ENCODE measurements at places on chromosomes 13 and 19. TPM values are rescaled to one million over a fixed set of nuclear protein-coding genes. Genes with fewer than 3 reads are reported as not detected.

- no peak overlapping the region for H3K27ac ChIP-seq
- H3K4me1 ChIP-seq: no peaks in the 10 kb centered on the region
- no peaks in the 10 kb centered on the region for H3K27me3 ChIP-seq
- no peaks in the 10 kb centered on the region for H3K36me3 ChIP-seq
- H3K4me3 ChIP-seq: no peak overlapping the region
- peak; percentile 47 for DNase-seq
Observed at GRCh38 chr13:51397262-51397941, 55.4 kb downstream of the INTS6 start.

DNA sequence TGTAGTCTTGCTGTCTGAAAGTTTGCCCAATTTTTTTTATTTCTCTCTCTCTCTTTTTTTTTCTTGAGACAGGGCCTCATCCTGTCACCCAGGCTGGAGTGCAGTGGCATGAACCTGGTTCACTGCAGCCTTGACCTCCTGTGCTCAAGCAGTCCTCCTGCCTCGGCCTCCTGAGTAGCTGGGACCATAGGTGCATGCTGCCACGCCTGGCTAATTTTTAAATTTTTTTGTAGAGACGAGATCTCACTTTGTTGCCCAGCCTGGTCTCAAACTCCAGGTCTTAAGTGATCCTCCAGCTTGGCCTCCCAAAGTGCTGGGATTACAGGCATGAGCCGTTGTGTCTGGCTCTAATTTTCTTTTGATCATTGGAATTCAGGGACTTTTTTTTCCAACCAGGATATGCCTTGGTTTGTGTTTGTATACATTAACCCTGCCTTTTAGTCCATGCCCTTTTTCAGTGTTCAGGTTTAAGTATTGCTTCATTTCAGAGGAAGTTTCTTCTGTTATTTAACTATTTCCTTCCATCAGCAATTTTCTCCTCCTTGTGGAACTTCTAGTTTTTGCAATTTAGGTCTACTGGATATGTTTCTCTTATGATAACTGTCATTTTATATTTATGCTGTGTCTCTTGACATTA is 201.4 kb downstream of the PCCA start:
- no peak overlapping the region for H3K4me3 ChIP-seq
- H3K27me3 ChIP-seq: no peaks in the 10 kb centered on the region
- H3K36me3 ChIP-seq: peaks cover 4% of the 10 kb centered on the region
- no peak overlapping the region for H3K27ac ChIP-seq
- no peaks in the 10 kb centered on the region for H3K4me1 ChIP-seq

GRCh38 chr13:44352671-44353070 is 21.0 kb upstream of the SERP2 start:
- H3K27me3 ChIP-seq: no peaks in the 10 kb centered on the region
- DNase-seq: no peak
- no peak overlapping the region for H3K4me3 ChIP-seq
- no peaks in the 10 kb centered on the region for H3K4me1 ChIP-seq

DNA sequence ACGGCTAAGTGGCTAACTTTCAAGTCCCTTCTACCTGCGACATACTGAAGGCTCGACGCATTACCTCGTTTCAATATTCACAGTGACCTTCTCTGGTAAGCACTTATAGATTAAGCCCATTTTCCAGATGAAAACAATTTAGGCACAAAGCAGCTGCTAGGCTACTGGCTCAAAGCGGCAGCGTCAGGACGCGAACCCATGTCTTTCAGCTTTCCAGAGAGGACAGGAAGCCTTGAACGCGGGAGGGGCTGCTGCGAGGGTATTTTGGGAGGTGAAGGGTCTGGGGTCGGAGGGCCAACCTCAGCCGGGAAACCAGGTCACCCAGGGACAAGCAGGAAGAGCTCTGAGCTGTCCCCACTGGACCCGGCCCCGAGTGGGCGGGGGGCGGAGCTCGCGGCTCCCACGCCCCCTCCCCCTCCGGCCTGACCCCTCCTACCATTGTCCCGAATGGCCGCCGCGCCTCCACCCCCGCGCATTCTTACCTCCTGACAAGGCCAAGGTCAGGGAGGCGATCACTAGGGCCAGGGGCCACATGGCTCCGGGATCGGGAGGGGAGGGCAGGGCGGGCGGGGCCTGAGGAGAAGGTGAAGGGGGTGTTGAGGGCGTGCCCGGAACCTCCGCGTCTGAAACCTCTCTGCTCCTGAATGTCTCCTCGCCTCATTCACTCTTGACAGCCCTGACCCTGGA is at the start of gene KLK13:
TSS of gene KLK13 (minus strand) at position 559 of the 687 bp plus-strand sequence. CDS start at position 534, 25 bp downstream.
- no peak within 1 kb of the TSS for H3K27ac ChIP-seq
- peaks cover 21% of the 10 kb centered on the region for H3K27me3 ChIP-seq
- H3K36me3 ChIP-seq: no peaks in the 10 kb centered on the region
- no peaks in the 10 kb centered on the region for H3K4me1 ChIP-seq
- no peak for DNase-seq
- H3K4me3 ChIP-seq: no peak within 1 kb of the TSS

The RGS9BP gene
- 0.49 TPM for total RNA-seq

DNA sequence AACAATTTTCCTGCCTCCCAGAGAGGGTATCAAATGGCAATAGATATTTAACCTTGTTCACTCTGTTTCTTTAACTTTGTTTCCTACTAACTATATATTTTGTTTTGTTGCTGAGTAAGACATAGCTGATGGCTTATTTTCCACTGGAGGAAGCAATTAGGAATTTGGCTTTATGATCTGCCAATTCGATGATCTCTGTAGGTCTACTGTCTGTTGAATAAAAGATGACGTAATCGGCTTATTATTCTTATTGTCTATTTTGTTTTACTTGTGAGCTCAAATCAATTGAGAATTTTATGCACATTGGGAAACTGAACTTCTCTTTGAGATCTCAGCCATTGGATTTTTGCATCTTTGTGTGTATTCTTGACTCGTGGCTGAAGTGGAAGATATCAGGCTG is 862.6 kb downstream of the EFNB2 start:
- no peaks in the 10 kb centered on the region for H3K27me3 ChIP-seq
- H3K36me3 ChIP-seq: no peaks in the 10 kb centered on the region
- H3K27ac ChIP-seq: no peak overlapping the region
- H3K4me1 ChIP-seq: no peaks in the 10 kb centered on the region

The ZNF471 gene
- 7.6 TPM for total RNA-seq

DNA sequence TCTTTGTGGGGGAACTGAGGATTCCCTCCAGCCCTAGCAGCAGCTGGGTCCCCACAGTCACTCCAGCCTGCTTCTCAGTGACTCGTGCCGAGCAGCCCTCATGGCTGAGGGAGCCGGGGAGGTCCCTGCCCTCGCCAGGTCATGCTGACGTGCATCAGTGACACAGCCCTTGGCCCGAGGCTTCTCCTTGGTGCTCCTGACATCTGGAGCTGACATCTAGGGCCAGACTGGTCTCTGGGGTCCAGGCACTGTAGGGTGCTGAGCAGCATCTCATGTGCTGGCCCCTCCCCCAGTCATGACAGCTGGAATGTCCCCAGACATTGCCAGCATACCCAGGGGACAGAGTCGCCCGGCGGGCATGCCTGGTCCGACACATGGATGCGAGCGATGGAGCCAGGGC is 14.4 kb downstream of the COMP start:
- H3K4me3 ChIP-seq: no peak overlapping the region
- DNase-seq: no peak
- no peak overlapping the region for H3K27ac ChIP-seq
- peaks cover 13% of the 10 kb centered on the region for H3K4me1 ChIP-seq
- peaks cover 8% of the 10 kb centered on the region for H3K36me3 ChIP-seq

DNA sequence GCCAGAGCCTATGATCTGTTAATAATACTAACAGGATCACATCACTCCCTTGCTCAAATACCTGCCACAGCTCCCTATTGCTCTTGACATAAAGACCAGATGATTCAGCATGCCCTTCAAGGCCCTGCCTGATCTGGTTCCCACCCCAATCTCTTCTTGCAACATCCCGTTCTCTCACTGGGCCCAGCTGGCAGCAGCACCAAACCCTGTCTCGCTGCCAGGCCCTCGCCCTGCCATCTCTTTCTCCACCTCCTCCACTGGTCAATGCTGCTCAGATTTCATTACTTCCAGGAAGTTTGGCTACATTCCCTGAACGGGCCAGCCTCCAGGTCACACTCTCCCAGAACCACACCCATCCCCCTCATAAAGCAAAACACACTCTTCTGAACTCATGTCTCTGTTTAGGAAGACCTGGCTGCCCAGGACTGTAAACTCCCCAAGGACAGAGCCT is 8.6 kb upstream of the BCAT2 start:
- H3K4me1 ChIP-seq: peaks cover 16% of the 10 kb centered on the region
- DNase-seq: peak; percentile 80
- no peaks in the 10 kb centered on the region for H3K27me3 ChIP-seq
- no peak overlapping the region for H3K4me3 ChIP-seq
- no peak overlapping the region for H3K27ac ChIP-seq

The PRODH2 gene
- not detected for total RNA-seq

DNA sequence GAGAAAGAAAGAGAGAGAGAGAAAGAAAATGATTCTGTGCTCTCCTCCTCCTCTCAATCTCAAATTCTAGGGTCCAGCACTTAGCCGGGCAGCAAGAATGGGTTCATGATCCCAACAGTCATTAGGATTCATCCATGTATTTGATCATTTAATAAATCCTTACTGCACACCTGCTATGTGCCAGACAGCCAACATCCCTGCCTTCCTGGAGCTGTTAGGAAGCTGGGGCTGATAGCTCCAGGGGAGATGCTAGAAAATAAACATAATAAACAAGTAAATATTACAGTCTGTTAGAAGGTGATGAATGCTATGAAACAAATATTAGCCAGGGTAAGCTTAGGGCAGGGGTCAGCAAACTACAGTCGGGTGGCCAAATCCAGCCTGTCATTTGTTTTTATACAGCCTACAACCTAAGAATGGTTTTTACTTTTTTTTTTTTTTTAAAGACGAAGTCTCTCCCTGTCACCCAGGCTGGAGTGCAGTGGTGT is 9.9 kb upstream of the ACP7 start:
- no peaks in the 10 kb centered on the region for H3K36me3 ChIP-seq
- no peak overlapping the region for H3K4me3 ChIP-seq
- no peaks in the 10 kb centered on the region for H3K4me1 ChIP-seq
- peaks cover 5% of the 10 kb centered on the region for H3K27me3 ChIP-seq

GRCh38 chr13:94201022-94201421 is 278.5 kb downstream of the DCT start:
- no peaks in the 10 kb centered on the region for H3K36me3 ChIP-seq
- no peaks in the 10 kb centered on the region for H3K4me1 ChIP-seq
- no peaks in the 10 kb centered on the region for H3K27me3 ChIP-seq
- no peak overlapping the region for H3K27ac ChIP-seq
- DNase-seq: no peak

DNA sequence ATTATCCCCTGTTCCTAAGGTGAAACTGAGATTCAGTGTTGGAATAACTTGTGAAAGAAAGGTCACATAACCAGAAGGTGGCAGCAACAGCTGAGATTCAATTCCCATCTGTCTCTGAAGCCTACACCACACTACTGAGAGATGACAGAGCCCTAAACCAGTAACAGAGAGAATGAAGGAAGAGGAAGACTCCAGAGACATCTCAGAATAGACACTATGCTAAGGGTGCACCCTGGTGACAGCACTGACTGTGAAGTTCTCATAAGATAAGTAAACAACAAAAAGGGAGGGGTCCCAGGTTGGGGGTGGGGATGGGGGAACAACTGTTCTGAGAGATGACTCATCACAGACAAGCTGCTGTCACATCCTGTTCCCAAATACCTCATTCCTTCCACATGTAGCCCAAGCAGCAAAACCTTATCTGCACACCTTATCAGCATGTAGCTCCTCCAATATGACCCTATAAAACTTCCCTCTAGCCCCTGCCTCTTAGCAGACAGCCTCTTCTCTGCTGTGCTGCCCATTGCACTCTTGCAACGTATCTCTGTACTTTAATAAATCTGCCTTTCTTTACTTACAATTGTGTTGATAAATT is 46.5 kb downstream of the UTP14C start:
- H3K27me3 ChIP-seq: no peaks in the 10 kb centered on the region
- H3K36me3 ChIP-seq: no peaks in the 10 kb centered on the region
- H3K4me1 ChIP-seq: no peaks in the 10 kb centered on the region
- H3K27ac ChIP-seq: no peak overlapping the region
- DNase-seq: peak; percentile 7
- H3K4me3 ChIP-seq: no peak overlapping the region

The LRRC4B gene
- total RNA-seq: 5.7 TPM

DNA sequence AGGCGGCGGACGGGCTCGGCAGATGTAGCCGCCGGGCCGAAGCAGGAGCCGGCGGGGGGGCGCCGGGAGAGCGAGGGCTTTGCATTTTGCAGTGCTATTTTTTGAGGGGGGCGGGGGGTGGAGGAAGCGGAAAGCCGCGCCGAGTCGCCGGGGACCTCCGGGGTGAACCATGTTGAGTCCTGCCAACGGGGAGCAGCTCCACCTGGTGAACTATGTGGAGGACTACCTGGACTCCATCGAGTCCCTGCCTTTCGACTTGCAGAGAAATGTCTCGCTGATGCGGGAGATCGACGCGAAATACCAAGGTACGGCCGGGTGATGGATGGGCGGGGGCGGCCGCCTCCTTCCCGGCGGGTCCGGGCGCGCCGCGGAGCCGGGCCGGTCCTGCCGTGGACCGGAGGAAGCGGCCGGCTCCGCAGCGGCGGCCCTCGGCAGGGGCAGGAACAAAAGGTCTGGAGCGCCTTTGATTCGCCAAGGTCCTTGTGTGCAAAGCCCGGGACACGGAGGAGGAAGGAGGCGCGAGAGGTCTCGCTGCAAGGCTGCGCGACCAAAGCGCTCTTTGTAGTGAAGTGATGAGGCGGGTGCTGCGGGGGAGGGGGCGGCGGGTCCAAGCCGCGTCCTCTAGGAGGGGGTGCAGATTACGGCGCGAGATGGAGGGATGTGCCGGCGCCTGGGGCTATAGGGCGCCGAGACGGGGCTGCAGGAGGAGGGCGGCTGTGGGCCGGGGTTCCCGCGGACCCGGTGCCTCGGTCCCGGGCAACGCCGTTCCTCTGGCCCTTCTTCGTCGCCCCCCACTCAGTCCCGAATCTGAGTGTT is 689 bp downstream of the ING1 start:
- peaks cover 3% of the 10 kb centered on the region for H3K36me3 ChIP-seq
- no peaks in the 10 kb centered on the region for H3K27me3 ChIP-seq
- H3K4me1 ChIP-seq: peaks cover 12% of the 10 kb centered on the region
- H3K27ac ChIP-seq: peak overlapping the region; percentile 100

The SELENOV gene
- total RNA-seq: 0.13 TPM

DNA sequence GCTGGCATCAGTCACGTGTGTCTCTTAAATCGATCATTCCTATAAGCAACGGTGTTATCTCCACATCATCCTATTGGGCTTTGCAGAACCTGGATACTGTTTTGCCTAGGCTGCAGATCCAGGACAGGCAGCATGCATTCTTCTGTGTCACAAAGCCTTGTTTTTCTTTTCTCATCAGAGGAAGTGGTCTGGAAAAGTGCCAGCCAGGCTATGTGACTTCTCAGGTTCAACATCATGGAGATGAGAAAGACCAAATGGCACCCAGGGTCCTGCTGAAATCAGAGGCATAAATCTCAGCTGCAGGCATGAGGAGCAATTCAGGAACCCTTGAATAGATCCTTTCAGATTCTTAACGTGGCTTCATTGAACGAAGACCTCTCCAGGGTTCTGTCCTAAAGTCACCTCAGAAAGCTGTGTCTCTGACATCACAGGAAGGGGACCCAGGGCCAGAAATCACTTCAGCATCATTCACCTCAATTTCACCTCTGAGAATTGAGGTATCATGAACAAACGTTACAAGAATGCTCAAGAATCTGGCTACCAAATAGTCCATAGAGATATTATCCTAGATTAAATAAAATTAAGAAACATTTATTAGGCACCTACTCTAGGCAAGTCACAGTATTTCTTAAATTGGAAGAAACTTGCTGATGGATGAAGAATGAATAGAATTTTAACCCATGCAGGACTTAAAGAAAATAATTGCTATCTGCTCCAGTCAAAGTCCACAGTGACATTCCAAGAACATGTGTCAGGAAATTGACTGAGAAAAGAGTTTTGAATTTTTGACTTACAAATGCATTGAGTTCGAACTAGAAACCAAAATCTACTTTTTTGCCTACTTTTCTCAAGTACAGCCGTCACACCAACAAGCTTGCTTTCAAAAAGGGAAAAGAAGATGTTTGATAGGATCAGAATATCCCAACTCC is 124.1 kb downstream of the COG6 start:
- H3K4me3 ChIP-seq: no peak overlapping the region
- H3K27me3 ChIP-seq: no peaks in the 10 kb centered on the region
- DNase-seq: peak; percentile 24
- no peak overlapping the region for H3K27ac ChIP-seq

The GNG7 gene
- total RNA-seq: 0.58 TPM
